ENCODE measurements at places on chromosomes 2 and 18.

- DNase-seq: no peak
Observed at GRCh38 chr2:175935289-175936181, 66.5 kb downstream of the LNPK start.

DNA sequence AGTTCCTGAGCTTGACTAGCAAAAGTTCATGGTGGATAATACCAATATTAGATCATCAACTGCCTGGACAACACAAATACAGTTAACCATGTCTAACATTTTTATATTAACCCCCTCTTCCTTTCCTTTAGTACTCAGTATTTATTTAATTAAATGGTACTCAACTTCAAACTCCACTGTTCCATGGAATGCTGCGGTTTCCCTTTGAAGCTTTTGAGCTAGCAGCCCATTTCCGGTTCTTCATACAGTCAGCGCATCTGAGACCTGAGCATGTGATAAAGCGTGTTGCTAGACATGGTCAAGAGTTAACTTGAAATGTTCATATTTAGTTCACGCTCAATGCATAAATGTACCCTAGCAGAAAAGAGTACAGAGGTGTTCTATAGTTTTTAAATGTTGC lies 278.4 kb downstream of the ALPK2 start:
- no peak for DNase-seq

GRCh38 chr2:193845604-193846003 lies 1650.9 kb upstream of the TMEFF2 start:
- DNase-seq: no peak

GRCh38 chr2:108412995-108413710 lies 35.4 kb downstream of the SULT1C4 start:
- DNase-seq: no peak

DNA sequence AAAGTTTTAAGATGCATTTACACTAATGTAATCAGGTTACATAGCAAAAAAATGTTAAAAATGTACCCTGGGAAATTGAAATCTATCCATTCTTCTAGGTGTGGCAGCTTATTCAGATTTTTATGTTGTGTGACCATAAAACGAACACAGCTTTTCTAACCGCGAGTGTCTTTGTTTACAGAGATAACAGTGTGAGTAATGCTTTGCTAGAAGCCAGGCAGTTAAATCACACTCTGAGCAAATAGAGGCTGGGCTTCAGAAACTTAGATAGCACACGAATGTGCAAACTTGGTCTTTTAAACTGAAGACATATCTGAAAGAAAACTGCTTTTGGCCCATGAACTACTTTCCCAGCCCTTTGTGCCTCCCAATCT lies 116.1 kb downstream of the SPTBN1 start:
- DNase-seq: no peak

GRCh38 chr2:226994775-226995174 lies 158.9 kb downstream of the RHBDD1 start:
- DNase-seq: no peak

GRCh38 chr2:109213646-109214433 lies 84.8 kb downstream of the SH3RF3 start:
- peak; percentile 85 for DNase-seq

Data from psoas muscle (tissue), 8 donors.